ENCODE measurements at places on chromosomes 6 and 20.
A peak's percentile ranks its signal among the peaks of the same experiment; 100 is the strongest.

- no peaks in the 10 kb centered on the region for H3K27me3 ChIP-seq
- no peaks in the 10 kb centered on the region for H3K36me3 ChIP-seq
- H3K4me1 ChIP-seq: peaks cover 9% of the 10 kb centered on the region
- H3K4me3 ChIP-seq: no peak overlapping the region
Observed at GRCh38 chr20:63268256-63268655, 4.4 kb upstream of the ARFGAP1 start.

DNA sequence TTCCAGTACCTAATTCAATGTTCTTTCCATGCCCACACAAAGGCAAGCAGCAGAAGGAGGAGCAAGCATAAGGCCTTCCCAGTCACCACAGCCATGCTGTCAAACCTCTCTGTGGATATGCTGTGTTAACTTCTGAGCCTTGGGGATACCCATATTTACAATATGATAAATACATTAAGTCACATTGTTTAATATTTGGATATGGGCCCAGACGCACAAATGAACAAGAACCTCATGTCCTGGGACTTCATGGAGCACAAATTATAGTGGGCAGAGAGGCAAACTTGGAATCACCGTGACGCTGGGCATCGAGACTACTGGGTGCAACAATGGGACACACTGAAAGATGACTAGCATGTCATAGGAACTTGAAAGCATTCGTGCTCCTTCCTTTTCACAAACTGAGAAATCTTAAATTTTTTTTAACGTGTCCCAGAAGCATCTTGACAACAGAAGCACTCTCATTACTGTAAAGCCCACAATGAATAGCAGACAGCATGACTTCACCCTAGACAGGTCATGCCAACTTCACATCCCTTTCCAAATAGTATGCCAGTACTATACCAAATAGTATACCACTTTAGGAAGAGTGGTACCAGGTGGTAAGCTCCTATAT lies 16.0 kb downstream of the SOD2 start:
- no peak overlapping the region for H3K27ac ChIP-seq
- H3K27me3 ChIP-seq: no peaks in the 10 kb centered on the region
- peaks cover 19% of the 10 kb centered on the region for H3K36me3 ChIP-seq
- H3K4me1 ChIP-seq: peaks cover 22% of the 10 kb centered on the region
- no peak for DNase-seq
- H3K4me3 ChIP-seq: no peak overlapping the region

- DNase-seq: no peak
- no peaks in the 10 kb centered on the region for H3K36me3 ChIP-seq
- no peaks in the 10 kb centered on the region for H3K27me3 ChIP-seq
Observed at GRCh38 chr20:49589747-49590146, 21.8 kb upstream of the PTGIS start.

DNA sequence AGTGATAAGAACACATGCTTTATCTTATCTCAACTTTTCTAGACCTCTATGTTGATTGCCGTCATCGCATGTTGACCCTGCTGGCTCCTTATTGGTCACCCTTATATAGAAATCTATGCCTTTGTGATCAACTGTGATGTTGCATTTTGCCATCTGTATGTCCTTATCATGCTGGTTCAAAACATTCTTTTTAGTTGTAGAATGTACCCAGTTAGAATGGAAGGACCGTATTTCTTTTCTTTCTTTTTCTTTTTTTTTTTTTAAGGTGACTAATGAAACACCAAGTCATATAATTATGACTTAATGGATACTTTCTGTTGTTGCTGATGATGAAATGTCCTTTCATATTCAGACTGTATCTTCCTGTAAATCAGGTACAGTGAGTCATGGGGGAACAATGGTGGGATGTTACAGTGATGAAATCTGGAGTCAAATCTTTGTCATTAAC lies 145.9 kb upstream of the CITED2 start:
- DNase-seq: no peak
- peaks cover 15% of the 10 kb centered on the region for H3K4me1 ChIP-seq
- no peak overlapping the region for H3K27ac ChIP-seq
- no peaks in the 10 kb centered on the region for H3K27me3 ChIP-seq
- no peaks in the 10 kb centered on the region for H3K36me3 ChIP-seq

GRCh38 chr6:25028328-25028727 lies 92.6 kb upstream of the RIPOR2 start:
- H3K36me3 ChIP-seq: no peaks in the 10 kb centered on the region
- peaks cover 5% of the 10 kb centered on the region for H3K4me1 ChIP-seq
- H3K4me3 ChIP-seq: no peak overlapping the region
- H3K27me3 ChIP-seq: no peaks in the 10 kb centered on the region

- no peak overlapping the region for H3K4me3 ChIP-seq
- no peaks in the 10 kb centered on the region for H3K27me3 ChIP-seq
- no peak overlapping the region for H3K27ac ChIP-seq
- peaks cover 9% of the 10 kb centered on the region for H3K4me1 ChIP-seq
- H3K36me3 ChIP-seq: no peaks in the 10 kb centered on the region
- DNase-seq: no peak
Observed at GRCh38 chr6:132198896-132199295, 202.4 kb downstream of the MOXD1 start.

DNA sequence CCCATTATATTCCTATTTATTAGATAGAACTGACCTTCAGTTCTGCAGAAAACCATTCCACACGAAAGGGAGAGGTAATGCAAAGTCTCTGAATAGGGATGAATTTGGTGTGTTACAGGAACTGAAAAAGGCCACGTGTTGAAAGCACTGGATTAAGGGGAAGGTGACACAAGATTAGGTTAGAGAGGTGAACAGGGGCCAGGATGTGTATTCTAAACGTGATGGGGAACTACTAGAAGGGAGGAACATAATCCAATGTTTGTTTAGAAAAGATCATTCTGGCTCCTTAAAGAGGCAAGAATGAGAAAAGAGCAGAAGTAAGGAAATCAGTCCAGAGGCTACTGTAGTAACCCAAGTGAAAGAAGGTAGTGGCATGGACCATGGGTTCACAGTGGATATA lies 6.3 kb upstream of the ZKSCAN8 start:
- H3K27me3 ChIP-seq: no peaks in the 10 kb centered on the region
- DNase-seq: no peak
- no peak overlapping the region for H3K27ac ChIP-seq
- no peaks in the 10 kb centered on the region for H3K36me3 ChIP-seq
- H3K4me1 ChIP-seq: peaks cover 32% of the 10 kb centered on the region

DNA sequence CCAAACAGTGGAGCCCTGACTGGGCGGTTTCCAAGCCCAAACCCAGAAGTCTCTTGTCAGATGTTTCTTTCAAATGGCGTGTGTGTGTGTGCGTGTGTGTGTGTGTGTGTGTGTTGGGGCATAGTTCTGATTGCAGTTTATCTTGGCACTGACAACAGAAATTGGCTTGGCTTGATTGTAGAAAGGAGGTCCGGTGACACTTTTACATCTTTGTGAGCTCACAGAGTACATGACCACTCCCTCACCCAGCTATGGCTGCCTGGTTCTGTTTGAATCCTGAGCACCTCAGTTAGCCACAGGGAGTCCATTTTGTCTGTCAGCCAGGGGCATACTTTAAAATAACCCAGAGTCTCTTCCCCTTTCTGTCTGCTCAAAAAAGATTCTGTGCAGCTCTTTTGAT lies 276.3 kb downstream of the CD83 start:
- no peak overlapping the region for H3K27ac ChIP-seq
- no peaks in the 10 kb centered on the region for H3K36me3 ChIP-seq
- H3K4me3 ChIP-seq: no peak overlapping the region
- no peak for DNase-seq

DNA sequence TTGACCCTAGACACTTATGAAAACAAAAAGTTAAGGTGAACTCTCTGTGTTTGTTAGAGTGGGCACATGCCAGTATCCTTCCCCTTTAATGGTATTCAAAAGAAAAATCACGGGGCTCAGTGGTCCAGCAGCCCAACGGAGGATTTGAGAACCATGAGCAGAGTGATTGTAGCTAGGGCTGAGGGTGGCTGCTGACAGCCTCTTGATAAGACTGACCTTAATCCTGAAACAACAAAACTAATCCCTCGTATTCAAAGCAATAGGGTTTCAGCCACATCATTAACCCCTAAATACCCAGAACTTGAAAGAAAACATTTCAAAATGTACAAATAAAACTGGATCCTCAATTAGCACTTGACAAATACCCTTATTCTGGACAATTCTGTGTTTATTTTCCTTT lies 95.1 kb downstream of the SNAP25 start:
- no peak overlapping the region for H3K27ac ChIP-seq
- H3K27me3 ChIP-seq: no peaks in the 10 kb centered on the region
- DNase-seq: no peak

GRCh38 chr6:37354526-37355384 lies 972 bp downstream of the RNF8 start:
- peak overlapping the region; percentile 98 for H3K4me3 ChIP-seq
- DNase-seq: no peak
- peaks cover 25% of the 10 kb centered on the region for H3K4me1 ChIP-seq

DNA sequence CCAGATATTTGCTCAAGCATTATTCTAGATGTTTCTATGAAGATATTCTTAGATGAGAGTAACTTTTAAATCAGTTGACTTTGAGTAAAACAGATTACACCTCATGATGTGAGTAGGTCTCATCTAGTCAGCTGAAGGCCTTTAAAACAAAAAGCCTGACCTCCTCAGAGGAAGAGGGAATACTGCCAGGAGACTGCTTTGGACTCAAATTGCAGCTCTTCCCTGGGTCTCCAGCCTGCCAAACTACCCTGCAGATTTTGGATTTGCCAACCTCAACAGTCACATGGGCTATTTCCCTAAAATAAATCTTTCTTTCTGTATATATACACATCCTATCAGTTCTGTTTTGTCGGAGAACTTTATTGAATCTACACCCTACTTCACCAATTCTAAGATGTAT lies 182.5 kb upstream of the TENT5A start:
- H3K27ac ChIP-seq: no peak overlapping the region
- no peak overlapping the region for H3K4me3 ChIP-seq
- H3K4me1 ChIP-seq: no peaks in the 10 kb centered on the region
- H3K27me3 ChIP-seq: no peaks in the 10 kb centered on the region
- no peak for DNase-seq

DNA sequence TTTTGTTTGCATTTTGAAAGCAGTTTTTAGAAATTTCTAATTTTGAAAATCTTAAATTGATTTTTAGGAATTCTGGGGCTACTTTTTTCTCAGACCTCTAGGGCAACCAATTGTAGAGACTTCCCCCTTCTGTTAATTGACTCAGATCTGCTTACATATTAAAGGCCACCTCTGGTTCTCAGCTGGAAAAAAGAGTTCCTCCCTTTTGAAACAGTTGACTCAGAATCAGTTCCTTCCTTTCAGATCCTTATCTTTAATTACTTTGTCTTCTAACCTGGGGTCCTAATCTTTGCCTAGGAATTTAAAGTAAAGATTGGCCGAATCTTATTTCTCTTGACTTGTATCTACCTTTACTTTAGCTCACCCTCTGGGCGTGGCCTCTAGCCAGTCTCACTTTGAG lies 146.8 kb downstream of the LAMA2 start:
- H3K27ac ChIP-seq: peak overlapping the region; percentile 14
- no peak overlapping the region for H3K4me3 ChIP-seq
- H3K27me3 ChIP-seq: no peaks in the 10 kb centered on the region
- no peaks in the 10 kb centered on the region for H3K4me1 ChIP-seq

DNA sequence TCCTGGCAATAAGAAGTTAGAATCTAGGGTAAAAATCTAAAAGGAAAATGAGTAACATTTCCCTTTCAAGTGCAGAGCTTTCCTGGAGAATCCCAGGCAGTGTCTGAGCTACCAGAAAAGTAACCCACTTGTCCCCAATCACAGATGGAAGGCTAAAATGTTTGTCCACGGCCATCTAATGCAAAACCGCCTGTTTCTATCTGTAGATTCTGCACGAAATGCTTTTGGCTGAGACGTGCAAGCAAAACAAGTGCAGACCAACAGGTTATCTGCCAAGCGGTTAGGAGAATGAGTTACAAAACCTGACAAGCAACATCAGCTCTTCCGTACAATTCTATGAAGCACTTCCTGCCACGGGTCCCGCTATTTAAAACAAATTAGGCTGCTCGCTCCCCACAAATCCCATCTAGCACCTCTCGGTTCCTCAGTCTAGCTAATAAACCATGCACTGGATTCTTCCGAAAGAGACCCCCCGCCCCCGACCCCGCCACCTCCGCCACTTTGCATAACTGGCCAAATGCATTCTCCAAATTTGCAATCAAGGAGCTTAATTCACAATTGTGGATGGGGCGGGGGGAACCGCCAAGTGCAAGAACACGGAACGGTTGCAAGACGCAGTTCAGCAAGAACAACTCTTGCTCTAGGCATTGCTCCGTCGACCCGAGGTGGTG lies 1.4 kb downstream of the ELOVL5 start:
- peaks cover 21% of the 10 kb centered on the region for H3K4me1 ChIP-seq
- H3K27ac ChIP-seq: peak overlapping the region; percentile 99
- no peak for DNase-seq
